ENCODE measurements at places on chromosomes 6 and 20.

- DNase-seq: no peak
Measured at GRCh38 chr6:79421001-79421411, 116.2 kb downstream of the LCA5 start.

DNA sequence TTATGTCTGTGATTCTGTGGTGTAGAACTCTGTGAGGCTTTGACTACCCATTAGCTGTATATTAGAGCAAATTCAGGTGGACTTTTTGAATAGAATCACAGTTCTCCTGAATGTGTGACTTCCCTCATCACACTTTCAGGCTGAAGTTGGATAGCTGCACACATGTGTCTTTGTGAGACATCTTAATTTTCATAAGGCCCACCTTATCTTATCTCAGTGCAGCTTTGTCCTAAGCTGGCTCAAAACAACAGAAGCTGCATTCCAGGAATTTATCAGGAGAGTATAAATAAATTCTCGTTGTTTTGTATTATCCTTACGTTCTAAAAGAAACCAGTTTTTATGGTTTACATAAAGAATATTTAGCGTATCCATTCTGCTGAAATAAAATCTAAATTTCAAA lies 26.2 kb upstream of the SLC35D3 start:
- DNase-seq: no peak

GRCh38 chr20:13610184-13610583 lies 28.5 kb downstream of the TASP1 start:
- DNase-seq: no peak

DNA sequence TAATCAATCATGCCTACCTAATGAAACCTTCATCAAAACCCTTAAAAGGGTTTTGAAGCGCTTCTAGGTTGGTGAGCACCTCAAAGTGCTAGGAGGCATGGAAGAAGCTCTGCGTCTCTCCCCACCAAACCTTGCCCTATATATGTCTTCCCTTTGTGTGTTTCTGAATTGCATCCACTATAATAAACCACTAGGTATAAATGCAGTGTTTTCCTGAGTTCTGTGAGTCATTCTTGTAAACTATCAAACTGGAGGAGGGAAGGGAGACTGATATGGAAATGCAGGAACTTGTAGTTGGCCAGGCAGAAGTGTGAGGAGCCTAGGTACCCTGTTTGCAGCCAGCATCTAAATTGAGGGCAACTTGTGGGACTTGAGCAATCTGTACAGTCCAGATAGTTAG lies 698.8 kb downstream of the DOK5 start:
- DNase-seq: no peak

Measured in activated T-cell treated with anti-CD3 and anti-CD28 coated beads for 4 hours (primary cell).